ENCODE measurements at places on chromosomes 7 and 10. TPM values are rescaled to one million over a fixed set of nuclear protein-coding genes. Genes with fewer than 3 reads are reported as not detected.

NEURL1 gene
- polyA plus RNA-seq: 0.51 TPM

ARHGAP19 gene
- 1.7 TPM for polyA plus RNA-seq

RBP3 gene
- polyA plus RNA-seq: not detected

SH2D4B gene
- polyA plus RNA-seq: 0.04 TPM

MAPK8 gene
- polyA plus RNA-seq: 8.3 TPM

NPTX2 gene
- 3.3 TPM for polyA plus RNA-seq

AGAP5 gene
- polyA plus RNA-seq: 3.3 TPM

LRRC17 gene
- 2.5 TPM for polyA plus RNA-seq

EN2 gene
- 0.04 TPM for polyA plus RNA-seq

PKD2L1 gene
- polyA plus RNA-seq: 0.34 TPM

NUTM2B gene
- polyA plus RNA-seq: 0.16 TPM

COL1A2 gene
- polyA plus RNA-seq: 486 TPM

RALA gene
- 29.9 TPM for polyA plus RNA-seq

IGFBP3 gene
- 38.1 TPM for polyA plus RNA-seq

CCT6A gene
- 102 TPM for polyA plus RNA-seq

GIMAP6 gene
- 33.4 TPM for polyA plus RNA-seq
